ENCODE measurements at places on chromosomes 6 and 20.

GRCh38 chr6:11702500-11703130, 76.0 kb downstream of the ADTRP start:
- peak; percentile 66 for DNase-seq

DNA sequence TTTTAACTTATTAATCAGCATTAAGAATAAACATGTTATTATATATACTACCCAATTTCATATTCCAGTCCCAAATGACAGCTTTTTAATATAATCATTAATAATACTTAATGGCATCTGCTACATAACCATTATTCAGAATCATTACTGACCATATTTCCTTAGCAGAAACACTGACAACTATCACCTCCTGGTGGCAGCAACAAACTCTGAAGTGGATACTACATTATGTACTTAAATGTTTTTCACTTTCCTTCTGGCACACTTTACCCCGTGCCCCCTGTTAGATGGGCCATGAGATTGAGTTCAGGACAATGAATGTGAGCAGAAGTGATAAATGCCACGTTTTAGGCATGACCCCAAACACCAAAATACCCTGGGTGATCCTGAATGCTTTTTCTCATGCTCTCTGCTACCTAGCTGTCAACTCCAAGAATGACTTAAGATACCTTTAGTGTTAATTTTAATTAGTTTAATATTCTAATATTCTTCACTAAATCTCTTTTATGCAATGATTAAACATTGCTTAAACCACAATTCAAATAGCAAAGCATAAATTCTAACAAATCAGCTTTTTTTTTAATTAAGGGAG, 77.1 kb downstream of the LMBRD1 start:
- DNase-seq, result peak; percentile 5

DNA sequence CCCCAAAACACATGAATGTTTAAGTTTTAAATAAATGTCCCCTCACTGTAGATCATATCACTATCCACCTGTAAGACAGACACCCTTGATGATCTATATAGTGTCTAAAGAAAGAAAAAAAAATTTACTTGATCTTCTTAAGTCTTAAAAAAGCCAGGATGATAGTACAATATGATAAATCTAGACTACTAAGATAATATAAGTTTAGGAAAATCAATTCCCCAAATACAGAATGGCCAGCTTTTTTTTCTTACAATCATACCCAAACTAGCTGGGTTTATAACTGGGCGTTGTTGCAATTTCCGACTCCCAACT, 14.4 kb downstream of the ZNF217 start:
- no peak for DNase-seq

DNA sequence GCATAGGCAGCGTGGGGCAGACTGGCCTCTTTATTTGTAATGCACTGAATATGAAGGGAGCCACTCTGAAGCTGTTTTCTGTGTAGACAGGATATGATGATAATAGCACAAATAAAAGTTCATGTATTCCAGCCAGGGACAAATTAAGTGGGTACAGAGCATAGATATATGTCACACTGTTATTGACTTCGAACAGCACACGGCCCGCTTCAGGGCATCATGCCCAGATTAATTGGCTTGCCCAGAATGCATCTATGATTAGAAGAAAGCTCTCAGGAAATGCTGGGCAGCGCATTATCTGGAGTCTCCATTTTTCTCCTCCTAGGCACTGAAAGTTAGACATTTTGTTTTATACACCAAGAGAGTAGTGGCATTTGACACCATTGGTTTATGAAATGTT, 26.3 kb upstream of the SASH1 start:
- DNase-seq, result no peak

GRCh38 chr20:58416835-58417234, 27.8 kb downstream of the VAPB start:
- DNase-seq, result no peak

- DNase-seq, result no peak
These were observed 1.6 kb downstream of the BEND6 start for GRCh38 chr6:56956491-56956890.

DNA sequence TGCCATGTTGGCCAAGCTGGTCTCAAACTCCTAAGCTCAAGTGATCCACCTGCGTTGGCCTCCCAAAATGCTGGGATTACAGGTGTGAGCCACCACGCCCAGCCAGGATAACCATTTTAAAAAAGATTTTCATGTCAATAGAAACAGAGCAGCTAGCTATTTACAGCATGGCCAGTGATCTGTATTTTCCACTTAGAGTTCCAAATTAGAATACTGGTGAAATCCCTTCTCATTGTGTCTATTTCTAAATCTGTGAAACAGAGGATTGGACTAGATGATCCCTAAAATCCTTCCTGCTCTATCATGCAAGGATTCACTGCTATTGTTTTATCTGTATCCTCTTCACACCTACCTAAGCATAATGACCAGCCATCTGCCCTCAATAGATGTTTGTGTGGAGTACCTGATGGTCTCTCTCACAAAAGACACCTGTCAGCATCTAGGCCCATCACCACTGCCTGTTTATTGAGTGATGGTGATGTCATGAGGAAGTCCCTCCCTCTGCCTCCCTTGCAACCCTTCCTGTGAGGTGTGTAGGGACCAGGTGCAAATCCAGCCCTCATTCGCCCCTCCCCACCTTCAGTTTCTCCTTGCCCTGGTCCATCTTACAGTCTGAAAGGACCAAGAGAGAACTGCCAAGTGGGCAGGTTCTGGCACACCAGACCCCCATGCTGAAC, 26.5 kb upstream of the SMIM29 start:
- no peak for DNase-seq

GRCh38 chr20:5170341-5170740, 43.5 kb downstream of the CDS2 start:
- no peak for DNase-seq

DNA sequence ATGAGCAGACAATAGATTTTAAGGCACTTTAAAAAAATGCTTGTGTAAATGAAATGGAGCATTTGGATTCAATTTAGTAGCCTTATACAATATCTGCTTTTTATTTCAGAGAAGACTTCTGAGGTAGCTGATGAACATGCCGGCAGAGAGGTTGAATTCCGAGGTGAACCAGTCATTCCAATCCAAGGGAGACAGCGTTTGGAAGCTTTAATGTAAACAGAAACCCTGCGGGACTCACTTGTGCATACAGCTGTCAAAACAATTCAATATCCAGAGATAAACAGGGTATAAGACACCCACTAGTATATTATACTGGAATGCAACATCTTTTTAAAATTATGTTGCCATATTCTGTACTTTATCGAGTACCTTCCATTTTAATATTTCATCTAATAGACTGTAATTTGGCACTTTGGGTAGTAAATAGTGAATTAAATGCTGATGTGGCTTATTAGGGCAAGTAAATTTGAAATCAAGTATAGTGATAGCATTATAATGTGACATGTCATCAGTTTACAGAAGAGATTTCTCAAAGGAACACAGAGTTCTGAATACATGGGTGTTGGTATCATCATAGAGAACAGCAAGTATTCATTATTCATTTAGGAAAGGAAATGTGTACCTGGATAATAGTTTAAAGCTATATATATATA, 347.7 kb downstream of the PRKN start:
- DNase-seq, result no peak

DNA sequence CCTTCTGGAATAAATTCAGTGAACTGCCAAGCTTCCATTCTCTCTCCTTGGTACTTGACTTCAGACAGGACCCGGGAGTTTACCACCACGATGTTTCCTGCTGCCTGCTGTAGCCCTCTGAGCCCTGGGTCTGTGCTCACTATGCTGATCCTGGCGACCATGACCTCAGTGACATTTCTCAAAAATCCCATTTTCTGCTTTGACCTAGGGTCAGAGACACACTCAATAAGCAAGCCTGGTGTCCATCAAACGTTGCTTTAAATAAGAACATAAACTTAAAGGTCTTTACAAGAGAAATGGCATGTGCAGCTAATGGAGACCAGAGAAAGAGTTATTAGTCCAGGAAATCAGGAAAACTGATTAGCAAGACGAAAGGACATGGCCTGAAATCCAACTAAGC, 509.7 kb upstream of the SULF2 start:
- no peak for DNase-seq

GRCh38 chr20:49140411-49140810, 47.7 kb downstream of the STAU1 start:
- DNase-seq, result no peak

DNA sequence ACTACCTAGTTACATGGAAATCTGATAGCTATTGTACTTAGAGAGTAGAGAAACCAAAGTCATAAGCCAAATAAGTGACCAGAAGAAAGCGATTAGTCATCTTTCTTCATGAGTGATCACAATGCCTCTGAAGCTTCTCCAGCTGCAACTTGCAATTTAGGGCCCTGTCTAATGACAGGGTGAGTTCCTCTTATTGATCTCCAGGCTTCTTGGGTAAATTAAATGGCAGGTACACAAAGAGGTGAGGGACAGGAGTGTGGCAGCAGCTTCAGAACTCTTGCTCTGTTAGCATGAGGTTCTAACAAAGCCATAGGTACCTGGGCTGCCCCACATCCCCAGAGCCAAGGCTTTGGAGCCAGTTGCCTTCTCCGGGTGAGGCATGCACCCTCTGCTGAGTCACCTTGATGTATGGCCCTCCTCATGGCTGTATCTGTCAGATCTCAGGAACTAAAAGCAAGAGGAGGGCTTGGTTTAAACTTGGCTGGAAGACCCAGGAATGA, 60.8 kb downstream of the PRDM1 start:
- DNase-seq, result no peak

GRCh38 chr20:6480328-6481200, 286.9 kb upstream of the BMP2 start:
- DNase-seq, result no peak

DNA sequence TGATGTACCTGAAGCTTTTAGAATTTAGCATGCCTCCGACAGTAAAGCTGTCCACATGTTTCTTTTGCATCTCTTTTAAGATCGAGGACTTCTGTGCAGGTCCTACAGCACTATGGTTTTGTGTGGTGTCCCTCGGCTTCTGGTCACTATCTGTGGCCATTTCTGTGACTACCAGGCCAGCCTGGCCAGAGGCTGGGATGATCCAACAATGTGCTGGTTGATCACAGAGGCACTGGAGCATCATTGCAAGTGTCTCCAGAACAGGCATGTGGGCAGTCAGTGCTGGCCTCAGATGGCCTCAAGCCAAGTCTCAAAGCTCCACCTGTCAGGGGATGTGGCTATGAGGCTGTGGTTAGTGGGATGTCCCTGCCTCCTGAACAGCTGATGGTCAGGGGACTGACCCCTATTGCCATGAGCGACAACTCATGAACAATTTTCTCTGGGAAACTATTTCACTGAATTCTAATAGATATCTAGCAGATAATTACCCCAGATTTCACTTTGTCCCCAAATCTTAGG, 136.6 kb downstream of the SYNDIG1 start:
- no peak for DNase-seq

DNA sequence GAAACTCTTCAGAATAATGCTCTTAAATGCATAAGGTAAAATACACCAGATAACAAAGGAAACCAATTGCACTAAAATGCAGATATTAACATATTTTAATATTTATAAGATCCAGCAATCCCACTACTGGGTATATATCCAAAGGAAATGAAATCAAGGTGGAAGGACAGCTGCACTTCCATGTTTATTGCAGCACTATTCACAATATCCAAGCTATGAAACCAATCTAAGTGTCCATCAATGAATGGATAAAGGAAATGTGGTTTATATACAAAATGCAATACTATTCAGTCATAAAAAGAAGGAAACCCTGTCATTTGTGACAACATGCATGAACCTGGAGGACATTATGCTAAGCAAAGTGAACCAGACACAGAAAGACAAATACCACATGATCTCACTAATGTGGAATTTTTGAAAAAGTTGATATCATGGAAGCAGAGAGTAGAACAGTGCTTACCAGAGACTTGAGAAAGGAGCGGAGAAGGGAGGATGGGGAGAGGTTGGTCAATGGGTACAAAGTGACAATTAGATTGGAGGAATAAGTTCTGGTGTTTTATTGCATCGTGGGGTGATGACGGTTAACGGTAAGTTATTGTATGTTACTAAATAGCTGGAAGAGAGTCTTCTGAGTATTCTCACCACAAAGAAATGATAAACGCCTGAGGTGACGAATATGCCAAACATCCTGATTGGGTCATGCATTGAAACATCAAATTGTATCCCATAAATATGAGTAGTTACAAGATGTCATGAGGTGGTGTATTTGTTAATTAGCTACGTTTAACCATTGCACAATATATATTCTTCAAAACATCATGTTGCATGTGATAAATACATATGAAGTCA, 37.9 kb upstream of the RNF24 start:
- no peak for DNase-seq

DNA sequence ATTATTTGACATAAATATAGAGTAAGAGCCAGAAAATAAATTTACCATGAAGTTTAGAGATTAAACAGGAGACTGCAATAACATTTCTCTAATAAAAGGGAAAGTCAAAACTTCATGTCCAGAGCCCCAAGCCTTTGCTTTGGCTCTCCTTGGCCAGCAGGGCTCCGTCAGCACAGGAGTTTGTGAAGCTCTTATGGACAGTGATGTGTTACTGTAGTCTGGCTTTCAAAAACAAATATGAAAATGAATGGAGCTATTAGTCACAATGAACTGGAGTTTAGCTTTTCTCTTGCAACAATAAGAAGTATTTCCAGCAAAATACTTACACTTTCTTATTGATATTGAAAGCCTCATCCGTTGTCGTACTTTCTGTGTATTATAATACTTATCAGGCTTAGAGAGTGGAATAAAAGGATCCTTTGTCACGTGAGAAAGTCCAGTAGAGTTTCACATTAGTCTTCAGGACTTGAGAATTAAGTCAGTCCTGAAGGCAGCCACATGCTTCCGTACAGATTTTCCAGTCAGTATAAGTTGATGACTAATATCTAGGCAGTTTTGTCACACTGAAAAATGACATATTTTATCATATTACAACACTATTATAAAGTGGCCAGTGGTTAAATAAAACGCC, 117.0 kb upstream of the PRL start:
- peak; percentile 21 for DNase-seq

- no peak for DNase-seq
These were observed 2.7 kb upstream of the NECAB3 start for GRCh38 chr20:33676652-33677645.

DNA sequence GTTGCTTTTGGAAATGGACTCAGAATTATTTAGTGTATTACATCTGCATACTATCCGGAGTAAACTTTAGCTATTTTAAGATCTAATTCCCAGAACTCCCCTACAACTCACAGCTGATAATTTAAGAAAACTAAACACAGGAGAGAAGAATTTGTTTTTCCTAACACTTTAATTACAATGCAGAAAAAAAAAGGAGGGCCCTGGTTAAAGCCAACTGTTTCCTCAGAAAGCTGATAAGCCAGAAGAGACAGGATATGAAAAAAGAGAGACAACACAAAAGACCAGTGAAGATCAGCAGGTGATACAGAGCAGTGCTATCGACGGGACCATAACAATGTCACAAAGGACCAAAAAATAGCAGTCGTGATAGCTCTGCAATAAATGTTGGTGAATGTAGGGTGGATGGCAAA, 5.8 kb downstream of the IFNGR1 start:
- no peak for DNase-seq
